ENCODE measurements at places on chromosomes 3 and 15.

DNA sequence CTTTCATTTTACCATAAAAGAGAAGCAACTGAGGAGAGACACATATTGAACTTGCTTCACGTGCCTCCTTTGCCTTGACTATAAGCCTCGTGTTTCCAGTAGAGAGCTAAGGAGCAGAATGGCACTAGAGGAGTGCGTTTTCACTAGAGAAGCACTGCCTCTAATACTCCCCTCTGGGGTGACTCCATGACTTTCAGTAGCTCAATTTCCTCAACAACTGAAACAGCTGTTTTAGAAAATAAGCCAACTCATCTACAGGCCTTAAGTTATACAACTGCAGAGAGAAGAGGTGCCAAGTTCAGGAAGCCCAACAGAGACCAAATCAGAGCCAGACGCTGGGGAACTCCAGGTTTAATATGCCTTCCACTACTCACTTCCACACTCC is 1.9 kb downstream of the UBP1 start:
- DNase-seq: no peak

DNA sequence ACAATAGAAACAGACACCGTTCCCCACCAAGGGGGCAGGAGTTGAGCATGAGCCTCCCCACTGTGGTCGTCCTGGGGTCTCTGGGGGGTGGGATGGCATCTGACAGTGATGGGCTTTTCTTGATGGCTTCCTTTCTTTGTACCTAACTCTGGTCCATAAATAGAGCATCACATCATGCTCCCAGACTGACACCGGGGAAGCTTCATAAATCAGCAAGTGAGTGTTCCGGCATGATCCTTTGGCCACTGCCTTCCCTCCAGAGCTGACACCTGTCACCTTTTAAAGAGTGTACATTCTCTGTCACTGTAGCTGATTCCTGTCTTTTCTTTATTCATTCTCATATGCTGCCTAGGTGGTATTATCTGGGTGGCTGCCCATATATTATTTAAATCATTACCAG is 129.9 kb downstream of the ROBO2 start:
- DNase-seq: no peak

DNA sequence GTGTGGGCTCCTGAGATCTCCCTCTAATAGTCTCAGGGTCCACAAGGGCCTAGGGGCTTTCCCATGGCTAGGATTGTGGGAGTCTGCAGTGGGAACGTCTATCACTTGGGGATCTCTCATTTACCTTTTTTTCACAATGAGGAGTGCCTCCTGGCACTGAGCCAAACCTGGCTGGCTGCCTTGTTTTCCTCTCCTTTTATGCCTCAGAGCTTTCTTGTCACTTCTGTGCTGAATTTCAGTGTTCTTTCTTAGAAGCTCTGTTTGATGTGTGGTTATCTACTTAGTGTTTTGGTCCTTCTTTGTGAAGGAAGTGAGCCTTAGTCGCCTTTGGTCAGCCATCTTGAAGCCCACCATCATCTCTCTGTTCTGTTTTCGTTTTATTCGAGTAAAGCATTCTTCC is 33.9 kb downstream of the DOCK3 start:
- no peak for DNase-seq

GRCh38 chr3:72060447-72061034 is 275.6 kb upstream of the PROK2 start:
- no peak for DNase-seq

- no peak for DNase-seq
Observed at GRCh38 chr15:101017093-101017754, 98.1 kb downstream of the LRRK1 start.
